ENCODE measurements at places on chromosomes 16 and 17.
A peak's percentile ranks its signal among the peaks of the same experiment; 100 is the strongest.

GRCh38 chr16:2085669-2086068 is 37.9 kb downstream of the TSC2 start:
- no peak for DNase-seq

DNA sequence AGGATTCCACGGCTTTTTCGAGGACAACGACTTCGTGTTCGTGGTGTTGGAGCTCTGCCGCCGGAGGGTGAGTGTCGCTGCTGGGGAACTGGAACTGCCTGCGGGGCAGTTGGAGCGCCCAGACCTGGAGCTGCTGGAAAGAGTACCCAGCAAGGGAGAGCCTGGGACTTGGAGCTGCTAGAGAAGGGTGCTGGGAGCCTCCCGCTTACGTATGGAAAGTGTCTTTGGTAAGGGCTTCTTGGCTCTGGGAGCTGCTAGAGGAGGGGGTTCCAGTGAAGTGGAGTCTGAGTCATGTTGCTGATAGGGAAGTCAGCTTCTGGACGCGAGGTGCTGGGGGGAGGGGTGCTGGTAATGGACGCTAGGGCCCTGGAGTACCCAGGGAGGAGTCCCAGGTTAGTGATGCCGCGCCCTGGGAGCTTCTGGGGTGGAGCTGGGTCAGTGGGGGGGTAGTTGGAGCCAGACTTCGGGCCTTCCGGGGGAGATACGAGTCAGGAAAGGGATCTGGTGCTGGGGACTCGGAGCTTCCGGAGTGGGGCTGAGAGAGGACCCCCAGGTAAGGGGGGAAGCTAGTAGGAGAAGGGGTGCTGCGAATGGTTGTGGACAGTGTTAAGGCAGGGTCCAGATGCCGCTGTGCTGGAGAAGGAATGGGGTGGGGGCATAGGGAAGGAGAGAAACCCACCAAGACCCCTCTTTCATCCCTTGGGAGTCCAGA is 741 bp downstream of the PLK1 start:
- peak; percentile 30 for DNase-seq

- DNase-seq, result no peak
Measured at GRCh38 chr17:78661093-78661770, 84.0 kb upstream of the DNAH17 start.

GRCh38 chr16:15038689-15039088 is 17.2 kb downstream of the NTAN1 start:
- DNase-seq, result no peak

DNA sequence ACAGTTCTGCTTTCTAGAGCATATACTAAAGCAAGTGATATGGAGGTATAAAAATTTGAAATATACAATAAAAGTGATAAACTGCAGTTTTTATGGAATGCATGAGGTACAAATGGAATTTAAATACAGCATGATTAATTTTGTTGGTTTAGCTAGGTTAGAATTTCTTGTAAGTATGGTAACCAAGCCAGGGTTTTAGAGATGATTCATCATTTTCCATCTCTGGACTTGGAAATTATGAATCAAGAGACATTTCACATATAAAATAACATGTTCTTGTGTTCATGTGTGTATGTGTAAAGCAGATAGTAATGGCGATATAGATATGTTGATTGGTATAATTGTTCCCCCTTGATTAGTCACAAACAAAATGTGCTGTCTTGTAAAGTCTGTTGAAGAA is 1219.8 kb downstream of the CDH8 start:
- DNase-seq, result no peak

DNA sequence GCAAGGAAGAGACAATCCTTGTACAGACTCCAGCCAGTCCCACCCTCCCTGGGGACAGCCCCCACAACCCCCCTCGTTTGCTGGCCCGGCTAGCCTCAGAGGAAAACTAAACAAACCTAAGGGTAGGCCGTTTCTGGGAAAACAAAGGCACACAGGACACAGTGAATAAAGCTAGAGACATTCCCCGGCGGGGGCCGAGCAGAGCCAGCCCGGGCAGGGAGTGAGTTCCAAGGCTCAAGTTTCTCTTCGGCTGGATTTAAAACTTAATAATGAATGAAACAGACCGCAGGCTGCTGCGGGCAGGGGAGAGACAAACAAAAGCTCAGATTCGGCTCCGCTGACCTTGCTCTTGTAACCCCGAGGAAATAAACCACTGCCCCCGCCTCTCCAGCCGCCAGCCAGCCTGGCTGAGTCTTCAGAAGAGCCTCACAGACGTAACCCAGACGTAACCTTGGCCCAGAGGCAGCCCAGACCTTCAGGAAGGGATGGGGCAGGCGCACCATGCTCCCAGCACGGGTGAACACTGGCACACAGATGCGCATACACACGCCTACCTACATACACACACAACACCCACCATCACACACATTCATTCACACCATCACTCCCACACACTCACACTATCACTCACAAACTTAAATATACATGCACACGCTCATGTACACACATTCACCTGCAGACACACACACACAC is 216.0 kb downstream of the ZNF423 start:
- no peak for DNase-seq

- peak; percentile 76 for DNase-seq
Measured at GRCh38 chr16:56193951-56194726, 2.9 kb downstream of the GNAO1 start.

Measured in activated T-cell treated with anti-CD3 and anti-CD28 coated beads for 48 hours (primary cell).